Aorta (tissue), 5 donors: ENCODE measurements at places on chromosomes 1 and 21. TPM values are rescaled to one million over a fixed set of nuclear protein-coding genes. Genes with fewer than 3 reads are reported as not detected.

Gene TRAF5
- 54.9 TPM for total RNA-seq

Gene CXADR
- 0.63 TPM for total RNA-seq

Gene DNAJC16
- total RNA-seq = 19.9 TPM

Gene RPL22
- 309 TPM for total RNA-seq

Gene MMP23B
- total RNA-seq = 74.5 TPM

Gene CLCA4
- 0.13 TPM for total RNA-seq

Gene FCRL5
- total RNA-seq = 0.63 TPM

Gene RCSD1
- 17.9 TPM for total RNA-seq

Gene TNFSF18
- 0.36 TPM for total RNA-seq

Gene CLCNKB
- not detected for total RNA-seq

Gene RIPPLY3
- not detected for total RNA-seq

Gene PADI1
- not detected for total RNA-seq

Gene KCNJ6
- not detected for total RNA-seq

Gene GSTM5
- 5.7 TPM for total RNA-seq

Gene AMY2B
- 16.7 TPM for total RNA-seq

Gene RGS13
- total RNA-seq = 1.5 TPM

Gene IQGAP3
- total RNA-seq = 0.58 TPM

Gene TFF1
- total RNA-seq = not detected

Gene RSPH1
- total RNA-seq = not detected

Gene CATSPERE
- total RNA-seq = 2.2 TPM

Gene SPRR2A
- total RNA-seq = not detected

Gene NR5A2
- total RNA-seq = 10.3 TPM

Gene CNIH3
- 3.4 TPM for total RNA-seq

Gene FCGR2B
- 13.6 TPM for total RNA-seq

Gene FAM131C
- total RNA-seq = not detected

Gene MTOR
- total RNA-seq = 31.8 TPM

Gene SLC16A4
- total RNA-seq = 23.2 TPM

Gene OR10J5
- total RNA-seq = not detected

Gene LAX1
- total RNA-seq = 0.84 TPM

Gene AVPR1B
- not detected for total RNA-seq

Gene USP25
- total RNA-seq = 54.2 TPM

Gene PDE4B
- total RNA-seq = 16.8 TPM

Gene TFF3
- total RNA-seq = 3.8 TPM

Gene MTARC1
- total RNA-seq = 9.9 TPM

Gene CNST
- 24.5 TPM for total RNA-seq

Gene CYP4Z1
- 2.2 TPM for total RNA-seq

Gene ADGRL2
- total RNA-seq = 53.4 TPM

Gene MROH9
- total RNA-seq = 0.39 TPM

Gene HHIPL2
- total RNA-seq = not detected

Gene OR2L3
- total RNA-seq = 0.21 TPM

Gene MYCL
- 1.2 TPM for total RNA-seq

Gene KCNJ9
- total RNA-seq = not detected

Gene ETV3L
- not detected for total RNA-seq

Gene PPFIA4
- 20.2 TPM for total RNA-seq

Gene SIM2
- not detected for total RNA-seq

Gene ARHGEF11
- total RNA-seq = 33.0 TPM

Gene KRTAP12-2
- not detected for total RNA-seq

Gene LCK
- total RNA-seq = 4.6 TPM

Gene AMPD1
- 0.52 TPM for total RNA-seq

Gene NEXN
- 81.9 TPM for total RNA-seq

Gene RYR2
- 128 TPM for total RNA-seq

Gene EDEM3
- total RNA-seq = 39.8 TPM

Gene CRABP2
- 3.8 TPM for total RNA-seq

Gene OXCT2
- not detected for total RNA-seq

Gene OR14I1
- not detected for total RNA-seq

Gene CR1L
- total RNA-seq = 0.24 TPM

Gene PRAMEF10
- not detected for total RNA-seq

Gene FABP3
- 82.0 TPM for total RNA-seq
